ENCODE measurements at places on chromosomes 2 and 18. TPM values are rescaled to one million over a fixed set of nuclear protein-coding genes. Genes with fewer than 3 reads are reported as not detected.
A peak's percentile ranks its signal among the peaks of the same experiment; 100 is the strongest.

The SCYGR4 gene
- not detected for total RNA-seq

The AQP12B gene
- total RNA-seq, result not detected

The TXNDC2 gene
- total RNA-seq, result not detected

The POTEI gene
- not detected for total RNA-seq

The CAVIN2 gene
- not detected for total RNA-seq

The C2orf78 gene
- not detected for total RNA-seq

- peaks cover 95% of the 10 kb centered on the region for H3K4me1 ChIP-seq
- DNase-seq, result no peak
- H3K36me3 ChIP-seq, result peaks cover 44% of the 10 kb centered on the region
- H3K4me3 ChIP-seq, result peak overlapping the region; percentile 23
- H3K27me3 ChIP-seq, result no peaks in the 10 kb centered on the region
Measured at GRCh38 chr2:105763076-105763475, 18.4 kb downstream of the NCK2 start.

GRCh38 chr2:143356336-143356735 lies 227.1 kb downstream of the ARHGAP15 start:
- peaks cover 19% of the 10 kb centered on the region for H3K4me1 ChIP-seq
- no peak for DNase-seq
- no peaks in the 10 kb centered on the region for H3K27me3 ChIP-seq
- H3K4me3 ChIP-seq, result no peak overlapping the region

DNA sequence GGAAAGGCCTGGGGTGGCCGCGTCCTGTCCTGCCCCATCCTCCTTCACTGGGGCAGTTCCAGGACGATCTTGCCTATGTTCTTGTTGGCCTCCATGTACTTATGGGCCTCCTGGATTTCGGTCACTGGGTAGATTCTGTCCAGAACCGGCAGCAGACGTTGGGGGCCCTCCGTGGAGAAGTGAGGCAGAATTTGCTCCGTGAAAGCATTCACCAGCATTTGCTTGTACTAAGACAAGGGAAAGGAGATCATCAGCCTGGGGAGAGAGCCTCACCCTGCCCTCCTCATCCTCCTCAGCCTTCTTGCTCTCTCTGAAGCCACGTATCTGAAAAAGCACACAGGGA lies 1.4 kb upstream of the SF3B6 start:
- no peaks in the 10 kb centered on the region for H3K27me3 ChIP-seq
- peak overlapping the region; percentile 93 for H3K4me3 ChIP-seq
- H3K27ac ChIP-seq, result peak overlapping the region; percentile 19
- DNase-seq, result no peak
- H3K4me1 ChIP-seq, result peaks cover 28% of the 10 kb centered on the region

DNA sequence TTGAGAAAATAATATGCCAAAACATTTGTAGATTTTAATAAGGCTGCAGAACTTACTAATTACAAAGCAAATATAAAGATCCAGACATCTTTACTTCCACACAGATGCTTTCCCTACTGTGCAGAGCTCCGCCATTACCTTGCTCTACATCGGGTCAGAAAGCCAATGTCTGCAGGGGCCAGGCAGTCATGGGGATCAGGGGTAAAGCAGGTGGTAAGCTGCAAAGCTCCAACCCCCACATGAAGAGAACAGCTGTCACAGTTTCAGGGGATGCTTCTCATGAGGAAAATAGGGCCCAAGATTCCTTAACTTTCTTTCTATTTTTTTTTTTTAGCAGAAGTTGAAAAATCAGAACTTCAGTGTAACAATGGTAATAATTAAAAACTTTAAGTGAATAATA lies 102.7 kb downstream of the DCC start:
- no peak for DNase-seq
- H3K27ac ChIP-seq, result no peak overlapping the region
- H3K4me1 ChIP-seq, result no peaks in the 10 kb centered on the region

GRCh38 chr2:54482715-54483114 lies 26.6 kb downstream of the SPTBN1 start:
- H3K4me3 ChIP-seq, result no peak overlapping the region
- no peak for DNase-seq
- no peaks in the 10 kb centered on the region for H3K36me3 ChIP-seq
- peaks cover 1% of the 10 kb centered on the region for H3K27me3 ChIP-seq
- no peaks in the 10 kb centered on the region for H3K4me1 ChIP-seq
- H3K27ac ChIP-seq, result no peak overlapping the region

DNA sequence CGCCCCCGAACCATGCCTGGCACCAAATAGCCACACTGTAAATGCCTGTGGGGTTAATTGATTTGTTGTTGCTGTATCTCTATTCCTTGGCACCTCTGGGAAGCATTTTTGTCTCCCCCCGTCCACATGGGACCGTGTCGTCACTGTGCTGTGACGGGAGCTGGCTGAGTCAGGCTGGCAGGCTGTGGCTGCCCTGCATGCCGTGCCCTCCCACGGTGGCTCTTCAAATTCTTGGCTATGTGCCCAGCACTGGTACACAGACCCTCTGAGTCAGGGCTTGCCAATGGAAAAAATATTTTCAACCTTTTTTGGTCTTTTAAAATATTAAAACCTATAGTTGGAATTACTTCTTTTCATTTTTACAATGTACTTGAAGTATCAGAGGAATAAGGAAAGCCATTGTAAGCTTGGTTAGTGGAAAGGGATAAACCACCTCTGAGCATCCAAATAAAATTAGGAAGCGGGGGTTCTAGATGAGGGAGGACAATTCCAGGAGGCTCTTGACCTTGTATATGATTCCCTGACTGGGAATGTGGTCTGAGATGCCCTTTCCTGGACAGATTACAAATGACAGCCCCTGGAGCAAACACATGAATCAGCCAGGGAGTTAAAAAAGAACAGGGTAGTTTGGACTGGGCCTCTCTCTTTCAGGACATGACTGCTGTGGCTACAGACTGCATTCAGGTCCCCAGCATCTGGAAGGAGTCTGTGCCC lies 59.4 kb downstream of the DGKD start:
- peak; percentile 74 for DNase-seq
- H3K4me1 ChIP-seq, result peaks cover 85% of the 10 kb centered on the region
- no peaks in the 10 kb centered on the region for H3K27me3 ChIP-seq
- H3K4me3 ChIP-seq, result no peak overlapping the region
- peaks cover 32% of the 10 kb centered on the region for H3K36me3 ChIP-seq

DNA sequence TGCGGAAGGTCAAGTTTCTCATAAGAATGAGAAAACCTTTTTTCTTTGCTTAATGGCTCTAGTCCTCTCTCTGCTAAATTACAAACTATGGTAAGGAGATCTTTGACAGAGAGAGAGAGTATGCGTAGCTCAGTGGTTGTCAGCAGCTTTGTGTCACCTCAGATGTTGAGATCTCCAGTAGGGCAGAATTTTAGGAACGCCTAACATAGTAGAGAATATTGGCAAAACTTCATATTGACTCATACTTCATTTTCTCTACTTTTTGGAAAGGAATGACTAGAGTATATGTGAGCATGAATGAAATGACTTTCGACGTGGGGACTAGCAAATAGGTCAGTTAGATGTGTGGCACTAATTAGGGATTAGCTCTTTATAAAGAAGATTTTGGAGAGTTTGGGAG lies 64.0 kb downstream of the WDR7 start:
- no peak overlapping the region for H3K4me3 ChIP-seq
- peaks cover 7% of the 10 kb centered on the region for H3K4me1 ChIP-seq
- no peak overlapping the region for H3K27ac ChIP-seq
- no peaks in the 10 kb centered on the region for H3K27me3 ChIP-seq
- DNase-seq, result no peak

DNA sequence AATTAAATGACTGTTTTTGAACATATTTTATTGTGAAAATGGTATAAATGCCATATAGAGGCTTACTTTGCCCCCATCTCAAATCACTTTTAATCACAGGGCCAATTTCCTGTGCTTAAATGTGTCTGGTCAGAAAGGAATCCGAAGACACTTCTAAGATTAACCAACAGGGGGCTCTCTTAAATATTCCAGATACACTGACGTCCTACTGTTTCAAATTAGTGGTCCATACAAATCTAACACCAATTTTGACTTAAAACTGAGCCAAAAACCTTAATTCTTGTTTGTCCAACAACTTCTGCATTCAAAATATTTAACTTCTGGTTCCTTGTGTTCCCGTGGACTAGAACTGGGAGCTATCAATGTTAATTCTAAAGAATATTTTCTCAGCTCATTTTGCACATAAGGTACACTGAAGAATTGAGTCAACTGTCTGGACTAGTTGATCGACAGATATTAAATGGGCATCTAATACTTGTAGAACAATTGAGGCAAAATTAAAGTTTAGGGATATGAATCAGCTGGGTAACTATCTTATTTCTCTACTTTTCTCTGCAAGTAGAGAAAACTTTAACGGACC lies 557.5 kb downstream of the ARHGAP15 start:
- no peaks in the 10 kb centered on the region for H3K27me3 ChIP-seq
- H3K4me1 ChIP-seq, result peaks cover 44% of the 10 kb centered on the region
- no peak overlapping the region for H3K27ac ChIP-seq
- DNase-seq, result no peak

DNA sequence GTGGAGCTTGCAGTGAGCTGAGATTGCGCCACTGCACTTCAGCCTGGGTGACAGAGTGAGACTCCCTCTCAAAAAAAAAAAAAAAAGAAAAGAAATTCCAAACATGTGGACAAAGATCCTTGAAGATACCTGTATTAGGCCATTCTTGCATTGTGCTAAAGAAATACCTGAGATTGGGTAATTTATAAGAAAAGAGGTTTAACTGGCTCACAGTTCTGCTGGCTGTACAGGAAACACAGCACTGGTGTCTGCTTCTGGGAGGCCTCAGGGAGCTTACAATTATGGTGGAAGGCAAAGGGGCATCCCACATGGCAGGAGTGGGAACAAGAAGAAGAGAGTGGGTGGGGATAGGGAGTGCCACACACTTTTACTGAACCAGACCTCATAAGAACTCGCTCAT lies 140.1 kb downstream of the SS18 start:
- peaks cover 12% of the 10 kb centered on the region for H3K4me1 ChIP-seq
- no peak overlapping the region for H3K4me3 ChIP-seq
- no peaks in the 10 kb centered on the region for H3K36me3 ChIP-seq
- DNase-seq, result no peak
- no peak overlapping the region for H3K27ac ChIP-seq

Measured in activated CD4-positive, alpha-beta memory T cell treated with anti-CD3 and anti-CD28 coated beads for 36 hours (primary cell).